Cerebellar cortex (tissue), 1 donor: ENCODE measurements at places on chromosomes 4 and X.

- DNase-seq = no peak
Measured at GRCh38 chr4:128570387-128570975, 239.0 kb upstream of the JADE1 start.

DNA sequence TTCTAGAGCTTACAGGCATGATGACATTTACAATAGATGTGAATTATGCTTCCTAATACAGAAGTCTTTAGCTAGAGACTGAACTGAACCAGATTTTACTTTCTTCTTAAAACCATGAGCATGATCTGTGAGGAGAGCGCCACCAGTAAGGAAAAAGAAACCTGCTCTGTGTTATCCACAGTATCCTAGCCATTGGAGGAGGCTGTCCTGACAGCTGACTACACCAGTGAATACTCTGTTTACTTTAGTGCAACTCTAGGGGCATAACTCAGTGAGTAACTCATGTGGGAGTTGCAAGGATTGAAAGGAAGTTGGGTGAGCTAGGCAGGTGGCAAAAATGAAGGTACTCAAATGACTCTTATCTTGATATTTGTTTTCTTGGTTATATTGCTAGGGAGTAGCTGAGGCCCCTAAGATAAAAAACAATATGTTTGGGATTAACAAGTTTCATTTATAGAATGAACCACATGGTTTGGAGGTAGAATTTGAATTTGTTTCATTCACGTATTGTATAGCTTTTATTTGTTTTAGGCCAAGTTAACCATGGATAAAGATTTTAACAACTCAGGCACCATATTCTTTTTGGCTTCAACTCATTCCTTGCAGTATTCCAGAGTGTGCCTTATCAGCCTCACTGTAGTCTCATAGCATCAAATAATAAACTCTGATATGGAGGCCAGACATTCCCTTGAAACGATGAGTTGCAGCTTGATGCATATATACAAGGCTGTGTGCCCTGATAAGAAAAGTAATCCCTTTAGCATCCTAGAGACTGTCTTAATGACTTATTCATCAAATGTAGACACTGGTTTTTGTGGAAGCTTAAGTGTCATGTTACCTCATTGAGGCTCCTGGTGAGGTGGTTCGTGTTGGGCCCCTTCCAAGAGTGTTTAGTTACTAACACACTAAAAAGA, 2.5 kb downstream of the BMP3 start:
- no peak for DNase-seq

GRCh38 chr4:59818656-59819055, 1381.5 kb upstream of the ADGRL3 start:
- DNase-seq = no peak

GRCh38 chr4:139815778-139816601, 150.4 kb downstream of the MGST2 start:
- DNase-seq = peak; percentile 77
